Vagina (tissue), 2 donors: ENCODE measurements at places on chromosomes 3 and 15.

DNA sequence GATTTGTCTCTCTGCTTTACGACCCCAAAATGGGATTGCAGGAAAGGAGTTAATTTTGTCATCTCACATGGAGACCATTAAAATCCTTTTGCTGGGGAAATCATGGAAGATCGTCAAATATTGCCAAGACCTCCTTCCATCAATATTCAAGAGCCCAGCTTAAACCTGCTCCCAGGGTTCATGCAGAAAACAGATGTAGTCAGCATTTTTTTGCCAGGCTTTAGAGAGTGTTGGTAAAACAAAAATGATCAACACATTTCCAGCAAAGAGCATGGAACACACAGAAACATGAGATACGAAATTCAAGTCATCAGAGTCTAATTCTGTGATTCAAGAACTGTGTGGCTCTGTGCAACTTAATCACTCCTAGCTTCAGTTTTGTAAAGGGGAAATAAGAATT, 118.0 kb upstream of the ATP10A start:
- H3K27me3 ChIP-seq, result no peaks in the 10 kb centered on the region
- DNase-seq, result no peak
- H3K27ac ChIP-seq, result no peak overlapping the region
- H3K4me1 ChIP-seq, result no peaks in the 10 kb centered on the region
- H3K36me3 ChIP-seq, result no peaks in the 10 kb centered on the region

DNA sequence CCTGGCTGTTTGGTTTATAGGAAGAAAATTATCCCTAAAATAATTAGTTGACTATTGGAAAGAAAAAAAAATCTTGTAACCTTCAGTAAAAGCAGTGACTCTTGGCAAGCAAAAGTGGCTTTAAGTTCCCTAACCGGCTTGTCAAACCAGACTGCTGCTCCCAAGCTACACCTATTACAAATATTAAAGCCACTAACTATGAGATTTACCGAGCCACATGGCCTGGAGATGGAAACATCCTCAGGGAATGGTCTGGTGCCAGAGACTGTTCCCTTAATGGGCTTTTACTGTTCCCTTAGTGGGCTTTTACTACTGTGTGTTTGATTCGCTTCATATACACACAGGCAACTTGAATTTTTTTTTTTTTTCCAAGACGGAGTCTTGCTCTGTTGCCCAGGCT, 35.9 kb upstream of the ZNF774 start:
- H3K4me3 ChIP-seq, result no peak overlapping the region
- H3K4me1 ChIP-seq, result peaks cover 25% of the 10 kb centered on the region
- peak; percentile 88 for DNase-seq
- no peaks in the 10 kb centered on the region for H3K27me3 ChIP-seq
- H3K27ac ChIP-seq, result peak overlapping the region; percentile 74
- H3K36me3 ChIP-seq, result no peaks in the 10 kb centered on the region

DNA sequence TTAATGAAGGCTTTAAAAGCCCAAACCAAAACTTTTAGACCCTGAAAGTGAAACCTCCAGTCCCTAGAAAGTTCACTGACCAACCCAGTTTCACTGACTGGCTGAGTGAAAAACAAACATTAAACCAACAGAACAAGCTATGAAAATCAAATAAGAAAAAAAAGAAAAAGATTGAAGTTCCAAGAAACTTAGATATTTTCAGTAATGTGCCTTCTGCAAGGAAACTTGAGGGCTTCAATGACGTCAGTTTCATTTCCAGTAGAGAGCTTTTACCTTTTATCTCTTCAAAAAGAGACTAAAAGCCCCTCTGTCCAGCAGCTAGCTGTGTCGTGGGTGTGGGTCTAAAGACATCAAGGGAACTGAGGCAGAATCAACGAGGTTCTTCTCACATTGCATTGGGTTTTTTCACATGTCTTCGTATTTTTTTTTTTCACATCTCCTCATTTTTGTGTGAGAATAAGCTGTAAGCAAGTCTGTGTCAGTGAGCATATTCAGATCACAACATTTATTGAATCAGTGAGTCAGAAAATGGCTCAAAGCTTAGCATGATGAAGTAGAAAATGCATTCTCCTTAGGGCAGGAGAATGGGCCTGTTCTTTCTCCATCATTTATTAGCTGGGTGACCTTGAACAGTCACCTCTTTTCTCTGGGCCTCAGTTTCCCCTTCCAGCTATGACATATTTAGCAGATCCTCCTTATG, 54.8 kb upstream of the BCL6 start:
- no peaks in the 10 kb centered on the region for H3K36me3 ChIP-seq
- no peaks in the 10 kb centered on the region for H3K4me1 ChIP-seq
- no peaks in the 10 kb centered on the region for H3K27me3 ChIP-seq

- H3K4me1 ChIP-seq, result no peaks in the 10 kb centered on the region
- no peak overlapping the region for H3K27ac ChIP-seq
- DNase-seq, result no peak
- no peaks in the 10 kb centered on the region for H3K27me3 ChIP-seq
- no peaks in the 10 kb centered on the region for H3K36me3 ChIP-seq
These were observed 11.6 kb downstream of the ANKRD34C start for GRCh38 chr15:79294075-79294474.

DNA sequence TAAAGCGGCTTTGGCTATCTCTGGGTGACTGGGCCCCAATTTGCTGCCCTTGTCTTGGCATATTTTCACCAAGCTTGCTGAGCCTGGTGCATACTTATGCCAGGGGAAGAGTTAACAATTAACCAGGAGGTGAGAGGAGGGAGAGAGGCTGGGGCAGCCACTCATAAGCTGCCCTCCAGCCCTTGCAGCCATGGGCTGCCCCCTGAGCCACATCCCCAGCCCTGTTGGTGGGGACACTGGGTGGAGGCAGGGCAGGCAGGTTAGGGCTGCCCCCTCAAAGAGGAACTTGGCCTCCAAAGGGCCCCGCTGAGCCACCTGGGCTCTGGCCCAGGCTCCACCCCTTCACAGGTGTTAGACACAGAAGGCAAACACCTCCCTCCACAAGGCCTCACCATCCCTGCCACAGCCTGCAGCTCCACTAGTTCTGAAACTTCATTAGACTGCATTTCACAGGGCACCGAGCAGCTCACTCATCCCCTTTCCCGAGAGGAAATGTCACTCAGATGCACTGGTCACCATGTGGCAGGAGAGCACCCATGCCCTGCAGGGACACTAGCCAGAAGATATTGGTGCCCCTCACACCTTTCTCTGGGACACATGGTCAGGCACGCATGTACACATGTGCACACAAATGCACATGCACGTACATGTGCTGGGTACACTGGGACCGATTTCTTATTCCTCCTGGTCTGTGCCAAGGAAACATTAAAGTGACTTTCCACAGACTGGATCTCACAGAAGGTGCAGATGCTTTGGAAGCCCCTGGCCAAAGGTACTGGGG, 20.2 kb downstream of the AMOTL2 start:
- H3K36me3 ChIP-seq, result peaks cover 40% of the 10 kb centered on the region
- DNase-seq, result no peak
- peak overlapping the region; percentile 55 for H3K27ac ChIP-seq
- no peaks in the 10 kb centered on the region for H3K27me3 ChIP-seq
- peaks cover 89% of the 10 kb centered on the region for H3K4me1 ChIP-seq

DNA sequence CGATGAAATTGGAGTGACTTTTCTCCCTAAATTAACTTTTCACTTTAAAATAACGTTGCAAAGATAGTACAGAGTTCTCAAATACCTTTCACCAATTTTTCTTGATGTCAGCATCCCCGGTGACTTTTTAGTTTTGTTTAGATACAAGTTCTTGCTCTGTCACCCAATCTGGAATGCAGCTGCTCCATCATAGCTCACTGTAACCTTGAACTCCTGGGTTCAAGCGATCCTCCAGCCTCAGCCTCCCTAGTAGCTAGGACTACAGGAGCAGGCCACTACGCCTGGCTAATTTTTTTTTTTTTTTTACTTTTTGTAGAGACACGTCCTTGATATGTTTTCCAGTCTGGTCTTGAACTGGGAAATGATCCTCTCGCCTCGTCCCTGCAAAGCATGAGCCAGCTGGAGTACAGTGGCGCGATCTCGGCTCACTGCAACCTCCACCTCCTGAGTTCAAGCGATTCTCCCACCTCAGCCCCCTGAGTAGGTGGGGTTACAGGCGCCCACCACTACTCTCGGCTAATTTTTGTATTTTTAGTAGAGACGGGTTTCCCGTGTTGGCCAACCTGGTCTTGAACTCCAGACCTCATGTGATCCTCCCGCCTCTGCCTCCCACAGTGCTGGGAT, 747 bp downstream of the NSUN3 start:
- peak overlapping the region; percentile 87 for H3K27ac ChIP-seq

DNA sequence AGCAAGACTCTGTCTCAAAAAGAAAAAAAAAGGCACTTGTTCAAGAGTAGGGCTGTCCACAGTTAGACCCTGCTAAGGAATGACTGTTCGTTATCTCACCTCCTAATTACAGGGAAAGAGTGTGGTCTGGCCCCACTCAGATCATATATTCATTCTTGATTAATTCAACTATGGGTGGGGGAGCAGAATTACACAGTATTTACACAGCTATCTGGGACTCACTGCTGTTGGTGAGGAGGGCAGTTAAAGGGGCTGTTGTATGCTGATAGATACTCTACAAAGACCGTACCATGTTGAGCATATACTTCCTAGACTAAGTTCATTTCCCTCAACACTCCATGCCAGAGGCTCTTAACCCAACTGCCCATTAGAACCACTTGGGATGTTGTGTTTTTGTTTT, 3.8 kb upstream of the ZNF620 start:
- no peaks in the 10 kb centered on the region for H3K36me3 ChIP-seq
- DNase-seq, result no peak
- H3K27ac ChIP-seq, result no peak overlapping the region
- H3K27me3 ChIP-seq, result no peaks in the 10 kb centered on the region
- peaks cover 20% of the 10 kb centered on the region for H3K4me1 ChIP-seq
- no peak overlapping the region for H3K4me3 ChIP-seq

GRCh38 chr15:69410248-69410874, 3.8 kb upstream of the KIF23 start:
- no peaks in the 10 kb centered on the region for H3K27me3 ChIP-seq
- no peak overlapping the region for H3K27ac ChIP-seq
- H3K36me3 ChIP-seq, result no peaks in the 10 kb centered on the region
- DNase-seq, result no peak
- peaks cover 13% of the 10 kb centered on the region for H3K4me1 ChIP-seq

DNA sequence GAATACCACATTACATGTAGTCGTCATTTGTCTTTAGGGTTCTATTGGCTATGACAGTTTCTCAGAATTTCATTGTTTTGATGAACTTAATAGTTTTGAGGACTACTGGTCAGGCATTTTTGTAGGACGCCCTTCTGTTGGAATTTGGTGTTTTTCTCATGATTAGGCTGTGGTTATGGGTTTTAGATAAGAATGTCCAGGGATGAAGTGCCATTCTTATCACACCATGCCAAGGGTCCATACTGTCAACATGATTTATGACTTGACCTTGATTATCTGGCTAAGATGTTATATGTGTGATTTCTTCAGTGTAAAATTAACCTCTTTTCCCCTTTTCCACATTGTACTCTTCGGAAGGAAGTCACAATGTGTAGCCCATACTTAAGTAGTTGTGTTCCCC, 135.3 kb downstream of the DIPK2A start:
- H3K27me3 ChIP-seq, result no peaks in the 10 kb centered on the region
- H3K4me1 ChIP-seq, result peaks cover 8% of the 10 kb centered on the region
- no peak overlapping the region for H3K4me3 ChIP-seq

DNA sequence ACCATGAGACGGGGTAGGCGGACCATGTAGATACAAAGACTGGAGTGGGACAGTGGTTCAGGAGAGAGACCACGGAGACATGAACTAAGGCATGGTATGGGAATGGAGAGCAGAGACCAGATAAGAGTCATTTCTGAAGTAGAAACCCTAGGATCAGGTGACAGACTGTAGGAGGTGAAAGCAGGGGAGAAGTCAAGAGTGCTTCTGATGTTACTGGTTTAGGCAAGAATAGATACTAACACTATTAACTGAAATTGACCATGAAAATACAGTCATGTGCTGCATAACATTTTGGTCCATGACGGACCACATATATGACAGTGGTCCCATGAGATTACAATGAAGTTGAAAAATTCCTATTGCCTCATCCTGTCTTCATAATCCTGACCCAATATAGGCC, 41.7 kb downstream of the RASGRP1 start:
- no peak overlapping the region for H3K4me3 ChIP-seq
- H3K27me3 ChIP-seq, result no peaks in the 10 kb centered on the region
- DNase-seq, result no peak

GRCh38 chr3:159907828-159908227, 80.8 kb upstream of the IL12A start:
- H3K36me3 ChIP-seq, result no peaks in the 10 kb centered on the region
- no peak overlapping the region for H3K4me3 ChIP-seq
- no peaks in the 10 kb centered on the region for H3K27me3 ChIP-seq
- H3K27ac ChIP-seq, result no peak overlapping the region
- no peaks in the 10 kb centered on the region for H3K4me1 ChIP-seq

DNA sequence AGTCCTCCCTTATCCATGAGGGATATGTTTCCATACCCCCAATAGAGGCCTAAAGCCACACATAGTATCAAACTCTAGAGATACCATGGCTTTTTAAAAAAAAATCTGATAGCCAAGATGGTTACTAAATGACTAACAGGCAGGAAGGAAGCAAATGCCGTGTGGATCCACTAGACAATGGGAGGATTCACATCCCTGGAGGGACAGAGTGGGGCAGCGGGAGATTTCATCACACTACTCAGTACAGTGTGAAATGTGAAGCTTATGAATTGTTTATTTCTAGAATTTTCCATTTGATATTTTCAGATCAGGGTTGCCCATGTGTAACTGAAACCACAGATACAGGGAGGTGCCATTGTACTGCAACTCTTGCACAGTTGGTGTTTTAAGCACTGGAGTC, 826.6 kb downstream of the SQOR start:
- no peaks in the 10 kb centered on the region for H3K27me3 ChIP-seq
- DNase-seq, result no peak

- H3K4me3 ChIP-seq, result no peak overlapping the region
- no peaks in the 10 kb centered on the region for H3K4me1 ChIP-seq
- DNase-seq, result no peak
- no peaks in the 10 kb centered on the region for H3K27me3 ChIP-seq
- no peaks in the 10 kb centered on the region for H3K36me3 ChIP-seq
These were observed 163.0 kb upstream of the MLF1 start for GRCh38 chr3:158407844-158408517.

DNA sequence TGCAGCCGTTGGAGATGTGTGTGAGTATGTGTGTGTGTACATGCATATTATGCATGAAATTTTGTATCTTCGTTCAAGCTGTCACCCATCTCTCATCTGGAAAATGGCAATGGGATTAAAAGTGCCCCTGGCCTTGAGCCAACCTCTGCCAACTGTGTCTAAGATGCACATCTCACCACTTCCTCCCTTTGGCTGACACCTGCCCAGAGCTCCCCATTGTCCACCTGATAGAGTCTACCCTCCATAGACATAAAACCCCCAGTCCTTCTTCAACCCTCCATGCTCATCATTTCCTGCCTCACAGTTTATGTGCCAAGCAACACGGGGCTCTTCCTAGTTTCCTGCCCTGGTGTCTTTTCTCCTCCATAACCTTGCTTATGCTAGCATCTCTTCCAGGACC, 187.5 kb upstream of the HES1 start:
- no peak overlapping the region for H3K27ac ChIP-seq
- peaks cover 5% of the 10 kb centered on the region for H3K4me1 ChIP-seq
- H3K4me3 ChIP-seq, result no peak overlapping the region
- H3K36me3 ChIP-seq, result no peaks in the 10 kb centered on the region
- DNase-seq, result no peak
